ENCODE measurements at places on chromosomes 2 and 18.

- H3K27me3 ChIP-seq: no peaks in the 10 kb centered on the region
- no peak for DNase-seq
- peak overlapping the region; percentile 61 for H3K4me3 ChIP-seq
- H3K27ac ChIP-seq: no peak overlapping the region
These were observed 1.2 kb downstream of the PER2 start for GRCh38 chr2:238286987-238287736.

DNA sequence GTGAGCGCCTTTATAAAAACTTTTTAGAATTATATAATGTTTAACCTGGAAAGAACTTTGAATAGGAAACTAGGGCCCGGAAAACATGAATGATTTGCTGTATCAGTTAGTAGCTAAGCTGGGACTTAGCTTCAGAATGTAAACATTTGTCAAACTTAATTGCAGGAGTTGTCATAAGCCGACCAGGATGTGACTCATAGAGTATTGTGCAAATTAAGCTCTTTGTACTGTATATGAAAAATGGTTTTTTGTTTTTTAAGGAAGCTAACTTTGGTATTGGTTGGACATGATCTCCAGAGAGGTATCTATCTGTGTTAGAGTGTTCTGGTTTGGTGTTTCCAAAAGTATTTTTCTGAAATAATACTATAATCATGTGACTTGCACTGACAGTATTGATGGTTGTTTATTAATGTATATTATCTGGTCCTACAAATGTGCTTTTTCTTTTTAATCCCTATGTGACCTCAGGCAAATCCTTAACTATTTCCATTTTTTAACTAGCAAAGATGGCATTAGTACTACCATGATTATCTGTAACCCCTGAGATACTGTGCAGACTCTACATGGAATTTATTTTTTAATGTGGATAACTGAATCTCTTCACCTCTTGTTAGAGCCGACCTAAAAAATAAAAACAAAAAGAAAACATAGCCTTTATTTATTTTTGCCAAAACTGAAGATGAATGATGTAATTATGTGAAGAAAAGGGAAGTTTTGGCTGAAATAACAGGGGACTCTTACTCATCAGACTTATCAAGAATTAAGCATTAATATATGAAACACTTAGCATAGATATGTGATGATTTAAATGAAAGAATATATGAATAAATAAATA is 11.7 kb downstream of the YIPF4 start:
- no peak overlapping the region for H3K27ac ChIP-seq
- H3K4me3 ChIP-seq: no peak overlapping the region
- DNase-seq: no peak
- H3K4me1 ChIP-seq: no peaks in the 10 kb centered on the region
- H3K27me3 ChIP-seq: no peaks in the 10 kb centered on the region

DNA sequence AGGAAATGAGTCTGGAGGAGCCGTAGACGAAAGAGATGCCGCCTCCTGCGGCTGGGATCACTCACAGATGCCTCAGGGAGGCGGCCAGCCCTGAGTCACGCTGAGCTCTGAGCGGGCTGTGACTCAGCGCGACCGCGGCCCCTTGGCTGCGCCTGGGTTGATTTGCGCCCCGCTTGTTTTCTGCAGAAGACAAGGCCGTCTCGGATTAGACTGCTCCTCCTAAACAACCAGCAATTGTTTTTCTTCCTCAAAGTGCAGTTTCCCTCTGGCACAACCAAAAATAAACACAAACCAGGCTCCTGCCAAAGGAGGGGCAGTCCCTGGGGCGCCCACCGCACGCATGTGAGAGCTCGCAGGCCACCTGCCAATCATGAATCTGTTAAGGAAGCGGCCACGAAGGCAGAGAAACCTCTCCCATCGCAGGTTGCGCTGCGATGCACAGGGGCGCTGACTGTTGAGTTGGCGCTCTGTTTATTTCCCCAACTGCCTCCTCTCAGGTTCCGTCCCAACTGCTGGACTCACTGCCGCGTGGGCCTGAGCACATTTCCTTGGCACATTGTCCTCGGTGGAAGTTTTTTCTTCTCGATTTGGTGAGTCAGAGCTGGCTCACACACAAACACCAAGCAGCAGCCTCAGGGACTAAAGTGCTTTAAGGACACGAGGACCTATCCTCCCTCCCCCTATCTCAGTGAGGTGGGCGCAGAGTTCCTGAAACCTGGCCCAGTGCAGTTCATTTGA is 85.2 kb upstream of the NDUFV2 start:
- H3K4me3 ChIP-seq: no peak overlapping the region
- DNase-seq: no peak
- no peak overlapping the region for H3K27ac ChIP-seq
- H3K36me3 ChIP-seq: no peaks in the 10 kb centered on the region
- no peaks in the 10 kb centered on the region for H3K27me3 ChIP-seq

- no peak overlapping the region for H3K27ac ChIP-seq
- no peak for DNase-seq
- no peak overlapping the region for H3K4me3 ChIP-seq
- H3K27me3 ChIP-seq: no peaks in the 10 kb centered on the region
- no peaks in the 10 kb centered on the region for H3K4me1 ChIP-seq
- no peaks in the 10 kb centered on the region for H3K36me3 ChIP-seq
These were observed 20.1 kb downstream of the CTLA4 start for GRCh38 chr2:203887677-203888076.

DNA sequence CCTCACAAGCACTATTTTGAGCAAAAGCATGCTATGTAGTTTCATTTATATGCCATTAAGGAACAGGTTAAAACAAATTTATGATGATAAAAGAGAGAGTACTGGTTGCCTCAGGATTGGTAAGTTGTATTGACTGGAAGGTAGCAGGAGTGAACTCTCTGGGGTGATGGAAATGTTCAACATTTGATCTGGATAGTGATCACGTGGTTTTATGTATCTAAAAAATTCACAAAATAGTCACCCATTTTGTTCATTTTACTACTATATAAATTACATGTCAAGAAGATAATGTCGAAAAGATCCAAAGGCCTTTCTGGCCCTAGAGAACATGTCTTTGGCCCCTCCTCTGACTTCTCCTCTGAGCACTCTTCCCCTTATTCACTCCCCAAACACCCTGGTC is 10.4 kb upstream of the RAPGEF4 start:
- H3K27ac ChIP-seq: no peak overlapping the region
- no peak overlapping the region for H3K4me3 ChIP-seq
- H3K27me3 ChIP-seq: no peaks in the 10 kb centered on the region
- H3K4me1 ChIP-seq: no peaks in the 10 kb centered on the region
- no peaks in the 10 kb centered on the region for H3K36me3 ChIP-seq

DNA sequence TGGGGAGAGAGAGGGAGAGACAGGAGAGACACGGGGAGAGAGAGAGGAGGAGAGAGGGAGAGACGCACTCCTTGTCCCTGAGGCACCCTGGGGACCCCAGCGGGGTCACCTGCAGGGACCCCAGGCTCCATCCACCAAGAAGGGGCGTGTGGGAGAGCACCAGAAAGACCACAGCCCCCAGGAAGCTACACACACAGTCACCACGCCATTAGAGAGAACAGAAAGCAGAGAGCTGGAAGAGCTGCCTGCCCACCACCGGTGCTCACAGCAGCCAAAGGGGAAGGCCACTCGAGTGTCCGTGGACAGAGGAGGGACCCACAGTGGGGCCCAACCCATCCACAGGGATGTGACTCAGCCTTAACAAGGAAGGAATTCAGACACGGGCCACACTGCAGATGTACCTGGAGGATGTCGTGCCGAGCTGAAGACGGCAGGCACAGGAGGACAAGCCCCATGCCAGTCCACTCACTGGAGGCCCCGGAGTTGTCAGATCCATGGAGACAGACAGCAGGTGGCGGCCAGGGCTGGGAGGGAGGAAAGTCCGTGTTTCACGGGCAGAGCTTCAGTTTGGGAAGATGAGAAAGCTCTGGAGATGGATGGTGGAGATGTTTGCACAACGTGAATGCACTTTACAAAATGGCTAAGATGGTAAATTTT is 11.5 kb upstream of the NFATC1 start:
- no peak overlapping the region for H3K4me3 ChIP-seq
- DNase-seq: no peak
- H3K27ac ChIP-seq: no peak overlapping the region
- no peaks in the 10 kb centered on the region for H3K27me3 ChIP-seq
- peaks cover 8% of the 10 kb centered on the region for H3K4me1 ChIP-seq

- H3K36me3 ChIP-seq: no peaks in the 10 kb centered on the region
- H3K4me1 ChIP-seq: no peaks in the 10 kb centered on the region
- no peak overlapping the region for H3K27ac ChIP-seq
- DNase-seq: no peak
These were observed 47.3 kb upstream of the SLC38A11 start for GRCh38 chr2:165002638-165003037.

Measured in DND-41 (cell line).